ENCODE measurements at places on chromosomes 16 and 17. TPM values are rescaled to one million over a fixed set of nuclear protein-coding genes. Genes with fewer than 3 reads are reported as not detected.

The ALOX15B gene
- 3.4 TPM for total RNA-seq

GRCh38 chr16:3032624-3033023 lies 4.1 kb downstream of the BICDL2 start:
- H3K4me1 ChIP-seq, result no peaks in the 10 kb centered on the region
- H3K36me3 ChIP-seq, result no peaks in the 10 kb centered on the region
- DNase-seq, result no peak
- H3K27ac ChIP-seq, result no peak overlapping the region
- H3K27me3 ChIP-seq, result no peaks in the 10 kb centered on the region

- no peaks in the 10 kb centered on the region for H3K27me3 ChIP-seq
- no peak overlapping the region for H3K27ac ChIP-seq
- peaks cover 9% of the 10 kb centered on the region for H3K4me1 ChIP-seq
- DNase-seq, result no peak
- no peak overlapping the region for H3K4me3 ChIP-seq
Observed at GRCh38 chr16:77499373-77500285, 64.8 kb upstream of the ADAMTS18 start.

DNA sequence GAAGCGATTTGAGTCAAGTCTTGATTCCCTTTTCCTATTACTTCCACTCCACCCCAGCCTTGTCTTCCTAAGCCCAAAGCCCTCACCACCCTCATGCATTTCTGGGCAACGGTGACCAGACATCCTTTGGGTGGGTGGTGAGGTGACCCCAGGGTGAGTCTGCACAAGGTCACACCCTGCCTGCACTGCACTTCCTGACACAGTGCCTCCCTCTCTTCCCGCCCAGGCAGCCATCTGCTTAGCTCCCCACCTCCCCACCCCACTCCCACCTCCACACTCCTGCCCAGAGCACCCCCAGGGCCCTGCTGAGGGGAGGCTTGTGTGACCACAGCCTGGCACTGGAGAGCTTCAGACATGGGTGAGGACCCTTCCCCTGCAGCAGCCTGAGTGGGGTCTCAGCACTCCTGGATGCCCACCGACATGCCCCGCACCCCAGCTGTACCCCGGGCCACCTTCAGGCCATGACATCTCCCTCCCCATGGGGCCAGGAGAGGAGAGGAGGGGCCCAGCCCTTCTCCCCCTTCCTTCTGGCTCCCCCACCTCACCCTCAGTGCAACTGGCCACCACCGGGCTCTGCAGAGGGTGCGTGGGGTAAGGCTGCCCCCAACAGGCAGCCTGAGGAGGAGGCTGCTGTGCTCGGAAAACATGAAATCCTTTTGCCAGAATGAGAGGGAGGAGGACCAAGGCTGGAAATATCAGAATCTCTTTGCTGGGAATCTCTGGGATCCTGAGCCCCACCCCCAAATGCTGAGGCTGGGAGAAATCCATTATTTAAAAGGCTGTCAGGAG lies 68.6 kb downstream of the CCT6B start:
- no peaks in the 10 kb centered on the region for H3K36me3 ChIP-seq
- H3K27ac ChIP-seq, result no peak overlapping the region
- peak; percentile 35 for DNase-seq
- peaks cover 9% of the 10 kb centered on the region for H3K27me3 ChIP-seq
